Karpas-422 (cell line): ENCODE measurements at places on chromosomes 7 and 10.

GRCh38 chr7:154493594-154493993, 441.4 kb downstream of the DPP6 start:
- no peak for DNase-seq

DNA sequence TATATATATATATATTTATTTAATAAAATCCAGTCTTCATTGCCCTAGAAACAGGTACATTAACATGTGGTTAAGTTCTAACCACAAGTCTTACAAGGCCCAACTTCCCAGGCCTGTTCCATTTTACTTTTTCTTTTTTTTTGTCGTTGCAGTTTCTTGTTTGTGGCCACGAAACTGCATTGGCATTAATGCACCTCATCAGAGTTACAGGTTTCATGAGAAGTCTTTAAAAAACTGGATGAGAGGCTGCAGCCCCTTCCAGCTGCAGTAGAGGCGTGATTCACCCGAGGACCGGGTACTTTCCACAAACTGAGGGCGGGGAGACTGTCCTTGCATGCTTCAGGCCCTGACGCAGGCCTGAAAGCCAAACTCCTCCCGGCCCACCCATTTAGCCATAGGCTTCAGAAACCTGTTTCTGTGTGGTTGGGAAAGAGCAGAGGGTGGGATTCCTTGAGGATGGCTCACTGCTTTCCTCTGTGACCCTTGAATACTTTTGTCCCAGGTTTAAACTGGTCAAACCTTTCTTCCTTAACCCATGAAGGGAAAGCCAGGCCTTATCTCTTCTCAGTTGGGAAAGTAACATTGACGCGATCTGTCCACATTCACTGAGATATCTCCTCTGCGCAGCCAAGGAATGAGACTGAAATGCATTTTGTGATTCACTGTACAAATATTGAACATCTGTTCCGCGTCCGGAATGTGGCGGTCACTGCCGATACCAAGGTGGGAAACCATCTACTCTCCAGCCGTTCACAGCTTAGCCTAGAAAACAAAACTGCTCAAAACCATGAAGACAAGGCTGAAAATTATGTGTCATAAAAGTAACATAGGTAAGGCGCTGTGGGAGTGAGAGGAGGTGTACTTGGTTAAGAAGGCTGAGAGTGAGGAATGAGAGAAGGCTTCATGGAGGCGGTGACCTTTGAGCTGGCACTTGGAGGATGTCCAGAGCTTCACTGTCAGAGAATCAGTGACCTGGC, 311.7 kb downstream of the GATA3 start:
- DNase-seq: no peak

- no peak for DNase-seq
These were observed at the start of gene CCL24 for GRCh38 chr7:75813781-75814236. Gene CCL24, minus strand, starts transcription at chr7:75813806. Its CDS starts 91 bp downstream, at chr7:75813715.

GRCh38 chr10:46290101-46290886, 3.5 kb downstream of the ANTXRL start:
- no peak for DNase-seq

GRCh38 chr10:132648072-132648850, 110.7 kb downstream of the INPP5A start:
- DNase-seq: no peak

GRCh38 chr7:70920876-70921275, 211.1 kb upstream of the GALNT17 start:
- no peak for DNase-seq

DNA sequence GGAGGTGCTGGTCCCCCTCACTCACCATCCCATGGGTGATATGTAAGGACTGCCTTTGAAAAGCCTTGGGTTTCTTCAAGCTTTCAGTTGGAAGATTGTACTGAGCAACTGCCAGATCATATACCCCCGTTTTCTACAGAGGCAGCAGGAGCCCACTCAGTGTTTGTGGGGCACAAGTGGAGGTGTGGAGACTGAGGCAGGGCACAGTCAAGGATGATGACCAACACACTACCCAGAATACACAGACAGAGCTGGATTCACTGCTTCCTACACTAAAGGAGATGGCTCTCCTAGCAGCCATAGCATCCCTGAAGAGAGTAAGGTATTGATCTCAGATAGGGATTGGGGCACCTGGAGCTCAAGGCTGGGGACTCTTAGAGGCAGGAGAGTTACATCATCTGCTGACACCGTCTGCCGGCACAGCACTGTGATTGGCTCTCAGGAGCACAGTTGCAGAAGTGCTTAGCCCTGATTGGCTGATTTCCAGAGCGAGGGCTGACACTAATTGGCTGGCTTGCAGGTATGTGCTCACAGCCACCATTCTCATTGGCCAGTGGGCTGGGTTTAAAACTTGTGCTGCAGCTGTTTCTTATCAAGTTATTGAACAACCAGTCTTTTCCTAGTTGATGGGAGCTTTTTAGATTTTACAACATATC, 77.9 kb upstream of the PFKP start:
- DNase-seq: peak; percentile 81

DNA sequence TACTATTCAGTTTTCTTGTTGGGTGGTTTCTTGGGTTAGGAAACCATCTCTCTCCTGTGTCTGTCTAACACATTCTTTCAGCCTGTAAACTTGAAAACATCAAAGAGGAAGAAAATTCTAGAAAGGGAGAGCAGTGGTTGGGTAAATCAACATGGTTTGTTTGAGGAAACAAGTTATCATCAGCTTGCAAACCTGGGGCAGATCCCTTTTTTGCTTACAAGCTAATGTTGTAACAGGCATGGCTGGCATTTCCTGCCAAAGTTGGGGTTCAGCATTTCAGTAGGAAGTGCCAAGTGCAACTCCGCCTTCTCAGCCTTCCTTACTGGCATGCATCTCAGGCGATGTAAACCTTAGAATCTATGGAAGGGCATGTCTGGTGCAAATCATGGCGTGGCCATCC, 112.6 kb downstream of the EEPD1 start:
- DNase-seq: no peak

DNA sequence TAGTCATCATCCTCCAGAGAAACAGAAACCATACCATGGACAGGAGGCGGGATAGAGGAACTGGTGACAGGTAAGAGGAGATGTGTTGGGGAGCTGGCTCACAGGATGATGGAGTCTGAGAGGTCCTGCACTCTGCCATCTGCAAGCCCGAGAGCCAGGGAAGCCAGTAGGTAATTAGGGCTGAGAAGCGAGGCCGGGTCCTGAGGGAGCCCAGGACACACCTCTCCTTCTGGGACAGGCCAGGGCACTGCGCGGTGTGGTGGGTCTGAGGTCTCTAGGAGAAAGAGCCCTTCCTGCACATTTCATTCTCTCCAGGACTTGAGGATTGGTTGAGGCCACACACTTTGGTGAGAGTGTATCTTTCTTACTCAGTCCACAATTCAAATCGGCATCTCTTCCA, 415.5 kb downstream of the GLRX3 start:
- DNase-seq: no peak
